ENCODE measurements at places on chromosomes 7 and 10.

- no peak for DNase-seq
- H3K27ac ChIP-seq = no peak overlapping the region
- H3K36me3 ChIP-seq = no peaks in the 10 kb centered on the region
- H3K4me1 ChIP-seq = peaks cover 3% of the 10 kb centered on the region
- peaks cover 4% of the 10 kb centered on the region for H3K27me3 ChIP-seq
- no peak overlapping the region for H3K4me3 ChIP-seq
Observed at GRCh38 chr10:79933961-79934360, 14.9 kb downstream of the SFTPD start.

DNA sequence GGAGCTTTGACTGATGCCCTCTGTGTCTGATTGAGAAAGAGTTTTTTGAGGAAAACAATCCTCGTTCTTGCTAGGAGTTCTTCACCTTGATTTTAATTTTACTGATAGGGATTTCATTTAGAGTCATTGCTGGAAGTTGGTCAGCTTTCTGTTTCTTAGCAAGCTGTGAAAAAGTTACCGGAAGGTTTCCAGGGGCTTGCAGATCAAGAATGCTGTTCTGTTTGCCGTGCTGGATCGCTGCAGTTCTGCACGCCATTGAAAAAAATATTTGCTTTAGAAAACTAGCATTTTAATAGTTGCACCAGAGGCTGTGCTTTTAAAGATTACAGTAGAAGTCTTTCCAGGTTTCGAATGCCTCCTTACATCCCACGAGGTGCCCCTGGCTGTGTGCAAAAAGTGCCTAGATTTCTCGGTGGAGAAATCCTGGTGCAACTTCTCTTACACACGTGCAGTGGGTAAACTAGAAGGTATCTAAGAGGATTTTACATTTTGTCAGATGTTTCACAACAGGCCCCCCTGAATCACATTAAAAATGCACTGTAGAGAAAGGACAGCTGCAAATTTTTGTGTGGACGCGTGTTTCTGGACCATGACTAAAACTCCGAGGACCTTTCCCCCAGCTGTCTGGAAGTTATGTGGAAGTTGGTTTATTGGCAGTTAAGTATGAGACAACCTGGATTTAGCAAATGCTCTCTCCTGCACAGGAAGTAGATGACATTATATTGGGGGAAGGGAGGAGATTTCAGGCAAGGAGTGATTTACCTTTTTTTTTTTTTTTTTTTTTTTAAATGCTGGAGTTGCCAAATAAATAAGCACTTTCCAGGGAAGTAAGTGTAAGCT is 5.8 kb downstream of the TCF7L2 start:
- H3K4me3 ChIP-seq = peak overlapping the region; percentile 16
- H3K27me3 ChIP-seq = no peaks in the 10 kb centered on the region
- DNase-seq = peak; percentile 76
- peaks cover 73% of the 10 kb centered on the region for H3K4me1 ChIP-seq
- peaks cover 7% of the 10 kb centered on the region for H3K36me3 ChIP-seq

- no peak for DNase-seq
- no peak overlapping the region for H3K4me3 ChIP-seq
Observed at GRCh38 chr10:124724279-124725027, 19.7 kb downstream of the FAM53B start.

DNA sequence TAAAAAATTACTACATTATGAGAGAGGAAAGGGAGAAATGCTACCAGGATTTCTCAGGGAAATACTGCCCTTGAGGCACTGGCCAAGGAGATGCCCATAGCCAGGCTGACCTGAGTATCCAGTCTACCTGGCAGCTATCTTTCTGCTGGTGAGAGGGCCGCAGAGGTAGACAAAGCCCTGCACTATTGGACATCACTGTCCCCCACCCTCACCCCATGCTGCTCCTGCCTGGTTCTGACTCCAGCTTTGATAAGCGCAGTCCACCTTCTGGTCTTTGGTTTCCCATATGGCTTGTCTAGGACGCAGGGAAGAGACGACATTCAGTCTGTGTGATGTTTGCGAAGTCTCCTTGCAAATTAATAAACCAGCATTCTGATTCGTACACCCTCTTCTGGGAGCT is 3.7 kb downstream of the ITPRIP start:
- H3K4me3 ChIP-seq = no peak overlapping the region
- H3K27ac ChIP-seq = no peak overlapping the region
- H3K27me3 ChIP-seq = no peaks in the 10 kb centered on the region
- DNase-seq = no peak
- peaks cover 45% of the 10 kb centered on the region for H3K4me1 ChIP-seq

DNA sequence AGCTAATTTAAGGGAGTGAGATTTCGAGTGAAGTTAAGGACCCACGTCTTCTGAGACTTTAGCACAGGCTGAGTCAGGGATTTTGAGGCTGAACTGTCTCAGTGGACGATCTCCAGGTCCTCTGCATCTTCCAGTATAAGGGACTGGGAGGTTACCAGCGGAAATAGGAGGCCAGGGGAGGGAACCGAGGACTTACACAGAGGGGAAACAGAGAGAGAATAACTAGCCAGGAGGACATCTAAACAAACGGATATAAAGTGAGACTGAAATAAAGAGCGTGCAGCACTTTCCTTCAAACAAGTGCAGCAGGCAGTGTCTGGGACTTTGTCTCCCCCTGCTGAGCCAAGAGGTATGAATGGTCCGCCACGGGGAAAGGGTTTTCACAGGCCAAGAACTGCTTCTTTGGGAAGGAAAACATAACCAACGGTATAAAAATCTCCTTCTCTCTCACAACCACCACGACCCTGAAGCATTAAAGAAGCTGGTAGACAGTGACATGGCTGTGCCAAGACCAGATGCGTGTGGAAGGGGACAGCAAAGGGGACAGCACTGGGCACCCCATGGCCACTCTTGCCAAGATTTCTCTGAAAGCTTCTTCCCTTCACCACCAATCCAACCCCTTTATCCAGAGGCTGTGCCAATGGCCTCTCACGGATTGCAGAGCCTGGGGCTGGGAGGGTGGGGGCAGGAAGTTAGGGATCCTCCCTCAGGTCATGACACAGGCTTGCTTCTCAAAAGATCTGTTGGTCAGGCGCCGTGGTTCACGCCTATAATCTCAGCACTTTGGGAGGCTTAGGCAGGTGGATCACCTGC is 72.0 kb downstream of the SLC37A3 start:
- no peaks in the 10 kb centered on the region for H3K4me1 ChIP-seq
- H3K27me3 ChIP-seq = no peaks in the 10 kb centered on the region
- no peak overlapping the region for H3K27ac ChIP-seq
- H3K4me3 ChIP-seq = no peak overlapping the region
- no peak for DNase-seq

DNA sequence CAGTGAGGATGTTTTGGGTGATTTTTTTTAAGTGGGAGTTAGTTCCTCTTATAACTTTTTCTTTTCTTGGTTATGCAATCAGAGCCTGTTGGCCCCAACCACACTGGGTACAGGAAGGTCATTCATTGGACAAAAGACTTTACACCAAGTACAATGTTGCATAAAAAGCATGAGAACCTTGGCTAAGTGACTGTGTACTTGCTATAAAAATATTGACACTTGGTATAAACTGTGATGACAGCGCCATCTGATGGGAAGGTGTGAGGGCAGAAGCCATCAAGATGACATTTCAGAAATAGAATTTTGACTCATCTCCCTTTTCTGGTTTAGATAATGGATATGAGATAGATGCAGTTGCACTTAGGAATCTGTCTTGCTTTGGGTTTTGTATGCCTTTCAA is 126.4 kb upstream of the CCDC6 start:
- H3K4me1 ChIP-seq = no peaks in the 10 kb centered on the region
- H3K27ac ChIP-seq = no peak overlapping the region
- H3K27me3 ChIP-seq = no peaks in the 10 kb centered on the region
- no peak overlapping the region for H3K4me3 ChIP-seq
- H3K36me3 ChIP-seq = no peaks in the 10 kb centered on the region

DNA sequence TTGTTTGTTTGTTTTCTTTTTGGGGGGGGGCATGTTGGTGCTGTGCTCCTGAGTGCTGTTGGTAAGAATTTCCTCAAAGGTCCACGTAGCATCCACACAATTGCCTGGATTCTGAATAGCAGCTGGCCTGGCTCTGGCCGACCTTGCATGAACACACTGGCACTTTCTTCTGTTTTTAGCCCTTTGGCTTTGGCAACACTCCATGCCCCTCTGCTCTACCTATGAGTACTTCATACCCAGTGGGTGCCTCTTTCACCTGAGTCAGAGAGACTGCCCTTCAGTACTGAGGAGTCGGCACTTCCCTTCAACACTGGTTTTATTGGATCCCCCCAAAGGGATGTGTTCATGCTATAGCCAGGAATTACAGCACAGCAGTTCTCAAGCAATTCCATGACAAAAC is 7.2 kb upstream of the NPVF start:
- no peak for DNase-seq
- no peaks in the 10 kb centered on the region for H3K36me3 ChIP-seq
- H3K27ac ChIP-seq = no peak overlapping the region
- H3K4me3 ChIP-seq = no peak overlapping the region
